ENCODE measurements at places on chromosomes 7 and 10. TPM values are rescaled to one million over a fixed set of nuclear protein-coding genes. Genes with fewer than 3 reads are reported as not detected.

C10orf105 gene
- total RNA-seq, result 1.2 TPM

AKR1C4 gene
- not detected for total RNA-seq

STEAP1B gene
- 11.4 TPM for total RNA-seq

ADK gene
- total RNA-seq, result 57.4 TPM

LRRC18 gene
- total RNA-seq, result not detected

CFAP69 gene
- total RNA-seq, result 6.1 TPM

CLDN4 gene
- 0.16 TPM for total RNA-seq

MRPL32 gene
- total RNA-seq, result 27.1 TPM
